ENCODE measurements at places on chromosomes 4 and X.
A peak's percentile ranks its signal among the peaks of the same experiment; 100 is the strongest.

DNA sequence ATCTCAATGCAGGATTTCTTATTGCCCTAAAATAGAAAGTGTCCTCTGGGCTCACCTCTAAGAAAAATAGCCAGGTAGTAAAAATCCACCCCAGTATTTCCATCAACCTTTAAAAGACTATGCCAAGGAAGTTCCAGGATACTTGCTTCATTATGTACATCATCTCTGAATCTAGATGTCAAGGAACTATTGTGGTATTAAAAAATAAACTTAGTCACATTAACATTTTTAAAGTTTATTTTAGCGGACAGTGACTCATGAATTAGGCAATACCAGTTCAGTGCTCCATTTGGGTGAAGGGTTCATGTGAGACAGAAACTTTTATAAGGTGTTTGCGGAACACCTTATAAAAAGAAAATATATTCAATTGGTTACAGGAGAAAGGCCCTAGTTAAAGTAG, 209.2 kb downstream of the ADAM29 start:
- DNase-seq, result no peak

GRCh38 chr4:88672987-88673386, 24.6 kb downstream of the NAP1L5 start:
- peak; percentile 10 for DNase-seq

DNA sequence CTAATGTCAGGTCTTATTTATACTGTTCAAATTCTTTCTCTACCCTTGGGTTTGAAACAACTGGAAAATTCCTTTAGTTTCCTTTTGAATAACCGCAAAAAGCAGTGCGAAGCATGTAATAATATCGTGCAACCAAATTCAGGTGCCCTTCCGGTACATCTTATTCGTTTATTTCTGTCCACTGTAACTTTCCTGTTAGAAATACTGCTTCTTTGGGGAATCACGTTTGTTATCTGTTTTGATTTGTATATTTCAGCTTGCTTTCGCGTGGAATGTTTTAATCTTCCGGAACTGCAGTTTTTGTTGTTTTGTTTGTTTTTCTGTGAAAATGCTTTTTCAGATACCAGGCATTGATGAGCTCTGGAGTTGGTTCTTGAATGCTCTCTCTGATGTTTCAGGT, 85.7 kb upstream of the HPRT1 start:
- no peak for DNase-seq

GRCh38 chr4:8108261-8108660, 50.4 kb downstream of the ABLIM2 start:
- no peak for DNase-seq

DNA sequence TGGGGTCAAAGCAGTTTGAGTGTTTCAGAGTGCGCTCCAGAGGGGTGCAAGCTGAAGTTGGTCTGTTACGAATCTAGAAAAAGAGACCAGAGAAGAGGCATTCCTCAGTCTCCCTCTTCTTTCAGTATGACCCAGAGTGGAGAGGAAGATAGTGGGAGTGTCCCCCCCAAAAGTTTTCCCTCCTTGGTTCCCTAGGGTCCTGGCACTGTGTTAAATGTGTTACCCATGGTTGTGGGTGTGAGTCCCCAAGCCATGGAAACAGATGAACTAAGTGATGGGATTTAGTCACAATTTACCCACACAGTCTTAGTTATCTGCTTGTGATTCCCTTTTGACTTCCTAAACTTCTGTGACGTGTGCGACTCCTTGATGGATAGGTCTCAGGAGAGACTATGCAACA, 27.0 kb upstream of the NAF1 start:
- DNase-seq, result no peak

DNA sequence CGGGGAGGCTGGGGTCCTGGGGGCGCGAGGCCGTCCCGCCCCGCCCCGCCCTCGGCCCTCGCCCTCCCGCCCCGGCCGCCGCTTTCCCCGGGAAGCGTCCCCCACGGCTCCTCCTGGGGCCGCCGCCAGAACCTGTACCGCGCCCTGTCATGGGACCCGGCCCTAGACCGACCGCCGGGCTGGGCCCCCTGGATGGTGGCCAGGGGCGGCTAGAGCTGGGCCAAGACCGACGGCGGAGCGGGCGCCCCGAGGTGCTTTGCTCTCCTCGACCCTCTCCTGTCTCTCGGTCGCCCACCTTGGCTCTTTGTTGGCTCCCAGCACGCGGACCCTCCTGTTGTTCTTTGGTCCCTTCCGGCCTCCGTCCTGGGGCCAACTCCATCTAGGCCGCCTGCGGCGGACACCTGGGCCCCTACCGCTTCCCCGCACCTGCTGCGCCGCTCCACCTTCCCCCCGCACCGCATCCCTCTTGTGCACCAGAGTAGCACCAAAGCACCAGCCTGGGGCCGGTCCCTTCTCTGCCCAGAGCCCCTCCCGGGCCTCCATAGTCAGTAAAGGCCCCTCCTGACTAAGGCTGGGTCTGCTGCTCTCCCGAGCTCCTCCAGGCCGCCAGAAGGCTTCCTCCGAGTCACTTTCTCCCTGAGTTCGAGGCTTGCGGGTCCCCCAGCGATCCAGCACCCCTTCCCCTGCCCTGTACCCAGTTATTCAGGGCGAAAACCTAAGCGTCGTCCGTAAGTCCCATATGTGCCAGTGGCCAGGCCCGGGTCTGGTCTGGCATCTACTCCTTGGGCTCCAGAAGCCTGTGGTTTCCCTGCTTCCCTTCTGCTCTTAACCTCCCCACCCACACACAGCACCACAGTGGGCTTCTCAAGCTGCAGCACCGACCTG, 587 bp downstream of the TACC3 start:
- no peak for DNase-seq

- DNase-seq, result no peak
These were observed 77.9 kb downstream of the APBB2 start for GRCh38 chr4:41136456-41136855.

- DNase-seq, result no peak
These were observed 27.3 kb upstream of the CHRNA9 start for GRCh38 chr4:40307627-40308497.

GRCh38 chr4:52904421-52904820, 42.3 kb downstream of the RASL11B start:
- no peak for DNase-seq

- DNase-seq, result no peak
These were observed 26.8 kb downstream of the SYNPO2 start for GRCh38 chr4:118915468-118915867.

DNA sequence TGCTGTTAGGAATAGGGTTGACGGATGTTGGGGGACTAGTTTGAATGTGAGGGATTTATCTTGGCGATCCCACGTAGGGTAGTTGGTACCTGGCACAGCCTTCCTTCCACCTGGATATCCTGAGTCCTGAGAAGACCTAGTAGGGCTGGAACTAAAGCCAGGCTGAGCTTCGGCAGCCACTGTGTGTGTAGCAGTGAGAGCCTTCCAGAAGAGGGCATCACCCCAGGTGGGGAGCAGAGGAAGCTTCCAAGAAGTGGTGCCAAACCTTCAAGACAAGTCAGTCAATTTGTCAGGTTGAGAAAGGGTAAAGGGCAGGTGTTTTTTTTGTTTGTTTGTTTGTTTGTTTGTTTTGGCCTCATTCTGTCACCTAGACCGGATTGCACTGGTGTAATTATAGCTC, 1.2 kb upstream of the FGFBP2 start:
- DNase-seq, result no peak

DNA sequence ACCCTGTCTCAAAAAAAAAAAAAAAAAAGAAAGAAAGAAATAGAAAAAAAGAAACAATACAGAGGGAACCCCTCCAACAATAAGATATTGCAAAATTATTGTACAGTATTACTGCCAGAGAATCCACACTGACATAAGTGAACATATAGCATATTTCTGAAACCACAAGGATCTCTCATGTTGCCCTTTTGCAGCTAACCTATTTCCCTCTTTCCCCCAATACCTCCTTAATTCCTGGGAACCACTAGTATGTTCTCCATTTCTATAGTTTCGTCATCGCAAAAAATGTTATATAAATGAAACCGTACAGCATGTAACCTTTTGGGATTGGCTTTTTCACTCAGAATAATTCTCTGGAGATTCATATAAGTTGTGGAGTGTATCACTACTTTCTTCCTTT, 20.0 kb upstream of the BMP2K start:
- DNase-seq, result no peak

- DNase-seq, result no peak
These were observed 107.6 kb downstream of the PDLIM5 start for GRCh38 chr4:94559351-94559806.

DNA sequence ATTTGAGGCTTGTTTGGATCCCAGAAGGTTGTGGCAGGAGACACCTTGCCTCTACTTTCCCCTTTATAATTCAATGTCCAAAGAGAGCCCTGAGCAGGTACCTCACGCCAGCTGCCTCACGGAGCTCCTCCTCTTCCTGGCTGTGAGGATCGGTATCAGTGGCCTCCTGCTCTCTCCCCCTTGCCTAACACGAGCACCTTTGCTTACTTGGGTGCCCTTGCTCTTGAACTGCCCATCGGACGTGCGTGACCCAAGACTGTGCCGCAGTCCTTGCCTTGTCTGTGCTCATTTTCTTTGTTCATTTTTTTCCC, 27.8 kb upstream of the MSANTD1 start:
- DNase-seq, result no peak

DNA sequence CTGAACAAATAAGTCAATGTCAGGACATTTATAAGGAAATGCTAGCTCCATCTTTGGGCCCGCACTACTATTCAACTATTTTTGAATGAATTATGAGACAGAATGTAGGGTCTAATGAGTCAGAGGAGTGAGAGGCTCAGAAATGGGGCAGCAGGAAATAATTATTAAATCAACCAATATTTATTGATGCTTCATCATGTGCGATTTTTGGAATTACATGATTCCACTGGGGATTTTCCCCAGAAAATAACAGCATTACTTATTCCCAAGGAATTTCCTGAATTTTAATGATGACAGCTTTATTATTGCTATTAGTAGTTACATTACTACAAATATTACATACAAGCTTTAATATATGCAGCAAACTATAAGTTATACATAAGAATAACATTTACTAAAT, 49.3 kb upstream of the PHF8 start:
- DNase-seq, result no peak

DNA sequence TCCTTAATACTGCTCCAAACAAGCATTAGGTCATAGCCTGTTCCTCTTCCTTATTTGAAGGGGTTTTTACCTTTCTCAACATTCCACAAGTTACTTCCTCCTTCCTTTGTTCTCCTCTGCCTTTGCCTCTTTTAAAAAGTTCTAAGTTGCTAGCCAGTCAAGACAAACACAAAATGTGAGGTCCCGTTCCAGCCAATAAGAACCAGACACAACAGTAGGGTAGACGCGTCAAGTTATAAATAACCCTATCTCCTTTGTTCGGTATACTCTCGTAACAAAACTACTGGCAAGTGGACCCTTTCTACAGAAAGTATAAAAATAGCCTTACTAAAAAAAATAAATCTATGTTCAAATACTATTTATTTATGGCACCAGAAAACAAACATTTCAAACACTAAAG, 6.3 kb upstream of the ACE2 start:
- DNase-seq, result no peak

- DNase-seq, result no peak
These were observed 608.6 kb upstream of the AADAT start for GRCh38 chr4:170698334-170698733.

GRCh38 chrX:68049466-68049865, 383.8 kb downstream of the OPHN1 start:
- no peak for DNase-seq

DNA sequence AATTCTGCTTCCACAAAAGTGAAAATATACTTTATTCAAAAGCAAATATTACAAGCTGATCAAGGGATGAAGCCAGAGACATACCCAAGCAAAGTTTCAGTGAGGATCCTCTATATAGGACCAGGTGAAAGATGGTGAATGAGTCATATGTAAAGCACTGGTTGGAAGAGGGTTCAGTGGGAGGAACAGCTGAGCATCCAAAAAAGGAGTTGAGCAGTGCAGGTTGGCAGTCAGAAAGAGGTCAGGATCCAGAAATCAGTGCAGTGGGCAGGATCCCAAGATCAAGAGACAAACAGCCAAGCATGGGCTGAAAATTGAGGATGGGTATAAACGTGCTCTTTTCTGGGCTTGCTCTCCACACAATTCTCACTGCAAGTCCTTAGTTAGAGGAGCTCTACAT, 30.3 kb downstream of the OTC start:
- DNase-seq, result no peak

- peak; percentile 16 for DNase-seq
These were observed 12.9 kb upstream of the WDR19 start for GRCh38 chr4:39169426-39169825.

- DNase-seq, result no peak
These were observed 10.3 kb upstream of the HOPX start for GRCh38 chr4:56691425-56691824.

- no peak for DNase-seq
These were observed 25.1 kb upstream of the PRDM8 start for GRCh38 chr4:80172203-80172602.

DNA sequence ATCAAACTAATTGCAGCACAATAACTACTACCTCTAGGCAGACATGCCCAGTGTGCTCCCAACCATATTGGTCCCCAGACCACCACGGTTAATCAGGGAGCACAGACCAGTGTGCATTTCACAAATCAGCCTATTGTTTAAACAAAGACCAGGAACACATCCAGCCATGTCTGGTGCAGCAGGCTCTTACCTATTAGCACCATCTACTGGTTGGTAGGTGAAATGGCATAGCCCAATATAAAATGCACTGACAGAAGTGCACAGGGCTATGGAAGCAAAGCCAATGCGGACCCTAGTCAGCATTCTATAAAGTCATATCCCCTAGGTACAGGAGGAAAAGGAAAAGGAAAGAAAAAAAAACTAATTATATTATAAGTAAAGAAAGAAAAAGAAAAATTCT, 15.5 kb upstream of the CYLC1 start:
- peak; percentile 10 for DNase-seq

GRCh38 chrX:16187024-16187760, 19.9 kb downstream of the MAGEB17 start:
- DNase-seq, result no peak

DNA sequence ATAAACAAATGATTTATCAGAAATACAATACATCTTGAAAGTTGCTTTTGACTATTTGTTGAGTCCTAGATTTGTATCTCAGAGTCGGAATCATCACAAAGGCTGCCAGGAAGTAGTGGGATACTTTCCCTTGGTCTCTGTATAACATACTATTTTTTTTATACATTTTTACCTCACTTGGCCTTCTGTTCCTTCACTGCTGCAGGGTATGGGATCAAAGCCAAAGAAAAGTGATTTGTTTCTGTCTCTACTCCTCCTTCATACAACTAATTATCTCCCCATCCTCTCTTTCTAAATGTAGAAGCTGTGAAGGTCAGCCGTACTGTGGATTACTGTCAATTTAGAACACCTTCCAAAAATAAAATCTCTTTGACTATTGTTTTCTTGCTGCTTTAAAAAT, 24.9 kb downstream of the PALLD start:
- DNase-seq, result no peak

- DNase-seq, result no peak
These were observed 594 bp upstream of the ARHGAP24 start for GRCh38 chr4:85474356-85474755.

- DNase-seq, result no peak
These were observed 80.5 kb downstream of the ZNF330 start for GRCh38 chr4:141301216-141301615.

DNA sequence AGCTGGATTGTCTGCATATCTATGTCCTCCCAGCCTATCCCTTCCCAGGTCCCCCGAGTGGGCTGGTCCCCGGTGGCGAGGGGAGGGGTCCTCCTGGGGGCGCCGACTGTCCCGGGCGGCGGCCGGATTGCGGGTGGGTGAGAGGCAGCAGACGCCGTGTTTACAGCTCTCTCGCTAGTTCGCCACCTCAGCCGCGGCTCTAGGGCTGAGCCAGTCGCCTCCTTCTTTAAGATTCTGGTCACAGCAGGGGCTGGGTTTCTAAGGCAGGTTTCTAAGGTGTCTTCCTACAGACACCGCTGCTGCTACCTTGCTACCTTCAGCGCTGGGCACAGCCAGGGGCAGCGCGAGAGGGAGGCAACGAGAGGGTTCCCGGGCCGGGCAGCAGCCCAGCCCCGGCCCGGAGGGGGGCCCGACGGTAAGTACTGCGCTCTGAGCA, 57.2 kb downstream of the FRMPD3 start:
- DNase-seq, result no peak
